ENCODE measurements at places on chromosomes 5 and 9.

DNA sequence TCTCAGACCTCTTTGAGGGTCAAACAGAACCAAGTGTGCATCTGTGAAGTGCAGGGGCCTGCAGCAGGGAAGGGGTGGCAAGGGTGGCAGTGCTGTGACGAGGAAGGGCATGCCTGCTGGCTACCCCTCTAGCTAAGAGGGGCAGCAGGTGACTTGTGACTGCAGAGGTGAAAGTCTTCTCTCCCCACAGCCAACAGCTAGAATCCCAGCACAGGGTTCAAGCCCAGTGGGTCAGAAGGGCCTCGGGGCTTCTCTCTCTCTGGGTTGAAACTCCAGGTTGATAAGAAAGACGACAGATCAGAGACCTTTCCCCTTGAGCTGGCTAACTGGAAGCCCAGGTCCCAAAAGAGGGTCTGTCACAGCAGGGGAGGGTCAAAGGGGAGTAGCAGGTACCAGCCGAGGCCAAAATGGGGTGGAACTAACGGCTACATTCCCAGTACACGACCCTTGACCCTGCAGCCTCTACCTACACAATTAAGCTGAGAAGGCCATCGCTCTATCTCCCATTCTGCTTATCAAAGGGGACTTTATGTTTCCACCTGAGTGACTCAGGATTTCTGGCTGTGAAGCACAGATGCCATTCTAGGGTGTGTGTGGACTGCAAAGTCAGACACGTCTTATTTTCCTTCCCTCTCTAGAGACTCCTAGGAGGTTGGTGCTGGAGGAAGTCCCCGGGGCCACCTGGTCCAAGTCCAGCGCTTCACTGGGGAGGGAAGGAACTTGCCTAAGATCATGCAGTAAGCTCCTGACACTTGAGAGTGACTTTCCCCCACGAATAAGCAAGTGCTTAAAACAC is 14.6 kb downstream of the ANKS6 start:
- DNase-seq = no peak

DNA sequence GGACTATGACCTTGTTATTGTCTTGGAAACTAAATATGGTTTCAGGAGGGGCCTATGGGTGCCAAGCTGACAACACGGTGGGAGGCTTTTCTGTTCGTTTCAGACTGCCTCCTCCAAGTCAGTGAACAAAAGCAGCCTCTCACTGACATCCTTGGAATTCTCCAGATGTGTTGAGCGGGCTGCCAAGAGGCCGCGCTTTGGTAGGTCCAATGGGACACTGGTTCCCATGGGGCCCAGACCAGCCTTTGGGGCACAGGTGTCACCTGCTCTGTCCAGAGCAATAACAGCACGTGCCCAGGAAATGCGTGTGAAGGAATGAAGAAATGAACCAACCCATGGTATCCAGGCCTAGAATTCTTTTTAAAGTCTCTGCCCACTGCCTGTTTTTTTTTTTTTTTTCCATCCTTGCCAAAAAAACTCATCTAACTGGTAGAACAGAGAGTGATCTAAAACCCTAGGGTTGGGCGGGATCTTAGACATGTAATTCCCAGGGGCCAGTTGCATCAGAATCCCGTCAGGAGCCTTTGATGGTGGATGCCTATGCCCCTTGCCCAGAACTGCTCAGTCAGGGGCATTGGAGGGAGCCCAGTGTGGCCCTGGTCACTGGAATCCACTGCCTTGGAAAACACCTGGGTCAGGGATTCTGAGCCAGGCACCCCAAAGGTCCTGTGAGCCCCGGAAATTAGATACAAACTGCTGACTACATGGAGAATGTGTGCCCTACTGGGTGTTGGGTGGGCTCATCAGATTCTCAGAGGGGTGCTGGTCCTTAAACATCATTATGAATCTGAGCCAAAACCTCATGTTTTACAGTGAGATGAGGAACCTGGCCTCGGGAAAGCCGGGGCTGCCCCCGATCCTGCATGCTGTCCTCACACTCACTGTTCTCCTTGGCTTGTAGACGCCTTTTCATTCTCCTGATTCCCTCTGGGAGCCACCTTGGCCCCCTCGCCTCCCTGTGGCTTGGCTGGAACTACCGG is 60.1 kb downstream of the GTF3C4 start:
- DNase-seq = no peak

- no peak for DNase-seq
Measured at GRCh38 chr9:127585161-127585819, 26.8 kb upstream of the STXBP1 start.

DNA sequence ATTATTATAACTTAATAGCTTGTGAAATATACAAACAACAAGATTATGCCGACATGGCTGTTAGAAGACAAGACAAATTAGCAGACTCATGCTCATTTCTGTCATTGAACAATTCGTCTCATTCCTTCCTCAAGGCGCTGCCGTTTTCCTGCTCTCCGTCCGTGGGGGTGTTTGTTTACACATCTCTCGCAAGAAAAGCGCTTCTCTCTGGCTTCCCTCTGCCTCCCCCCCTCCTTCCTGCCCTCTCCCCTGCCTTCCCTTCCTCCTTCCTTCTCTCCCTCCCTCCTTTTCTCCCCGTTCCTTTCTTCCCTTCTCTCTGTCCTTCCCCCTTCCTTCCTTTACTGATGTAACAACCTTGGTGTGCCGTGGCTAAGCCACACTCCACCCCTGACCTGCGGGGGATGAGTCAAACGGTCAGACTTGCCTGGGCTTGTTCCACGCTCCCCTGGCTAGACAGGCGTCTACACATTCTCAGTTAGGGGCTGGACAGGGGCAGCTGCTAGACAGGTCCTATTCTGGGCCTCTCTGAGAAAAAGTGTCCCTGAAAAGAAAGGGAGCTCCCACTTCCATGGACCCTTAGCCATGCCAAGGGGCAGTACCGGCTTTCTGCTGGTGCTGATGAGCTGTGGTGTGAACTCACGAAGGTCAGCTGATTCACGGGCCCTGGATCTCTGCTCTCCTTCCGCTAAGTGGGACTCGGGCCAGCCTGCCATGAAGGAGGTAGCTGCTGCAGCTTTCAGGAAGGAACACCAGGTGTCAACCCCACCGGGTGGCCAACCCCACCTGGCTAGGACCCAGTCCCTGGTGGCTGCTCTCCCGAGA is 32.0 kb upstream of the SPTLC1 start:
- DNase-seq = no peak

- no peak for DNase-seq
Measured at GRCh38 chr5:157308836-157309465, 43.0 kb downstream of the CYFIP2 start.

DNA sequence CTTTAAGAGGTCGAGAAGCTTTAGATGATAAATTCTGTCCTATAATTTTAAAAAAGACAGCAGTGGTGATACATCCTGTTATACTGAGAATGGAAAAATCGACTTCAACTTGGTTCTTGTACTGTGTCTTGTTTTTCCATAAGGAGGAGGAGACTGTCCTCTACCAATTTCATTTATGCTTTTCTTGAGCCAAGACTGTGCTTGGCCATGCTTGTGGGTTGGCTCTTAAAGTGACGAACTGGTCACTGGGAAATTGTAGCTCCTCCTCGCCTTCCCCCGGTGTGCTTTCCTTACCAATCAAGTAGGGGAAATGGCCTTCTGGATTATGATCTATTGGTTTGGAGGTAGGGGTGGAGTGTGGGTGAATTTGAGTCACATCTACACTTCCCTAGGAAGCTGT is 67.1 kb upstream of the HSPB3 start:
- no peak for DNase-seq

- DNase-seq = no peak
Measured at GRCh38 chr9:126406075-126406667, 79.5 kb downstream of the MVB12B start.

- DNase-seq = no peak
Measured at GRCh38 chr9:120736881-120737280, 22.6 kb upstream of the MEGF9 start.

- DNase-seq = no peak
Measured at GRCh38 chr5:133200256-133200655, 148.4 kb downstream of the HSPA4 start.

- no peak for DNase-seq
Measured at GRCh38 chr5:16592255-16592654, 24.5 kb downstream of the RETREG1 start.

- DNase-seq = peak; percentile 65
Measured at GRCh38 chr9:131395157-131396098, 1.5 kb downstream of the PRRC2B start.

GRCh38 chr5:128355961-128356360 is 182.1 kb downstream of the FBN2 start:
- no peak for DNase-seq

DNA sequence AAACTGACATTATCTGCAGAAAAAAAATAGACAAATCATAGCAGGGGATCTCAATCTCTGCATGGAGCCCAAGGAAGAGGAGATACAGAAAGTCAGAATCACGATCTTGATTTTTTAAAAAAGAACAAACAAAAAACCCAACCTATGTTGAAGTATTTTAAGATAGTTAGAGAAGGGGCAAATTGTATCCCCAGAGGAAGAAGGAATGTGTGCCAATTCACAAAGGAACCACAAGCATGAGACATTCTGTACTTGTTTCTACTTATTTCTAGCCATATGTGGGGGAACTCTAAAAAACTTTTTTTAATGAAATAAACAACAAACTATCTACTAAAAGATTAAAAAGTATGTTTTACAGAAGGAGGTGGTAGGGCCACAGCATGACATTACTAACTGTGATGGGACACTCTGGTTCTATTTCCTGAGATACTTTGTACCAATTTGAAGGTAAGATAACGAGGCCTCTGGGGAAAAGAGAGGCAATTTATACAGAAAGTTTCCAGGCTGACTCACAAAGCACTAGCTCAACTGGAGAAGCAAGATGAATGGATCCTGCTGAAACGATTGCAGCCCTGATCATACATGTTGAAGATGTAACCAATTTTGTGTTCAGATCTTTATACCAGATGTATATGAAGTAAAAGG is 22.5 kb downstream of the RANBP3L start:
- DNase-seq = no peak

DNA sequence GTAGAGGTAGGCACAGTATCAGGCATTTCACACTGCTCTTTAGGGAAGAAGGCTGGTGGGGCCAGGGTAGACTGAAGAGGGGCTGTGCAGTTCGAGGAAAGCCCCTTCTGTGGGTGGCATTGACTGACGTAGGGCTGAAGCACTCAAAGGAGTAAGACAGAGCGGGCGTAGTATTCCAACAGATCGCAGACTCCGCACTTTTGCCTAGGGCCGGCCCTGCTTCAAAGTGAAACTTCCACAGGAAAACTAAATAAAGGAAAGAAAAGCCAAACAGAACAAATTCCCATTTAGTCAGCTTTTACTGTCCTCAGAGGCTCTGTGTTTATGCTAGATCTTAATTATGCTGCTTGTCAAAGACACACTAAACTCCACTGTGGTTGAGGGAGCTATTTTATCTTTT is 493.0 kb upstream of the WWC1 start:
- no peak for DNase-seq

GRCh38 chr5:9063615-9064245 is 482.1 kb downstream of the SEMA5A start:
- DNase-seq = no peak

DNA sequence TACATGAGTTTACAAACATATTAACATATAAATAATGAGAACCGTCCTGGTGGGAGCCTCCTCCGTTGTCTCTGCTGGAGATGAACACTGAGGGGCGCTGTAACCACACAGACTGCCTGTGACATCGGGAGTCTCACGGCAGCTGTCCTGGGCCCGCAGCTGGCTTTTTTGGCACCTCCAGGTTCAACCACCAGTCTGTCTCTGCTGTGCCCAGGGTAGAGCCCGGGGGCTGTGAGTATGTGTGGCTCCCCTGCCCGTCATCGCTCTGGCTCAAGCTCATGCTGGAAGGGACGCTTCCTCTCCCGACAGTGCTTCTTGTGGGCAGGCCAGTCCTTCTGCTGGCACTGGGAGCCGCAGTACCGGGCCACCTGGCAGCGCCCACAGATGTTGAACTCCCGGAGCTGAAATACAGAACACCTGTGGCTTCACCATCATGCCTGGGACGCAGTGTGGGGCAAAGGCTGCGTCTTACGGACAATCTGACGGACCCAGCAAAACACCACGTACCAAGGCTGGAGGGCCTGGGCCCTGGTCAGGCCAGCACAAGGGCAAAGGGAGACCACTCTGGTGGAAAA is 3.6 kb upstream of the DPH7 start:
- no peak for DNase-seq

GRCh38 chr9:89246840-89247239 is 64.2 kb upstream of the CKS2 start:
- DNase-seq = no peak

GRCh38 chr5:147547730-147548129 is 37.9 kb upstream of the DPYSL3 start:
- DNase-seq = no peak

GRCh38 chr9:136975644-136976043 is 1.7 kb upstream of the PTGDS start:
- DNase-seq = no peak

- DNase-seq = no peak
Measured at GRCh38 chr5:109529520-109529919, 119.7 kb upstream of the PJA2 start.

DNA sequence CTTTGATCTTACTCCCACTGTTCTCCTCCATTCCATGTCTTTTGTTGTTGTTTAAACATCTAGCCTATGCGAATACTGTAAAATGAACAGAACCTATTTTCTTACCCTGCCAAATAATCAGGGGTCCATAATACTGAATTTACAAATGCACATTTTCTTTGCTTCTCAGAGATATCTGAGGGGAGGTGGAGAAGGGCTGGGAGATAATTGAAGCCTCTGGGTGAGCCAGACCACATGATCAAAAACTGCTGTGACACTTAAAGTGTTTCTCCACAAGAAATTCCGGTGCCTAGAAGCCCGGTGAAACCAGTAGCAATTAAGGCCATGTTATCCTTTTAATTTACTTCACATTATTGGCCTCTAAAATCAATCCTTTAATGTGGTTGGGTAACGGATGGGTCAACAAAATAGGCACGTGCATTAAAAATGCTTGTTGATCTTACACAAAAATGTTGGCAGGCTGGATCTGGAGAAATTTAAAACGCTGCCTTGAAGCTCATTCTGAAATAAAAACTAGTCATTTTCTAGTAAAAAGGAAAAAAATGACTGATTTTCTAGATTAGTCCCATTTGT is 10.8 kb downstream of the SEMA6A start:
- no peak for DNase-seq

DNA sequence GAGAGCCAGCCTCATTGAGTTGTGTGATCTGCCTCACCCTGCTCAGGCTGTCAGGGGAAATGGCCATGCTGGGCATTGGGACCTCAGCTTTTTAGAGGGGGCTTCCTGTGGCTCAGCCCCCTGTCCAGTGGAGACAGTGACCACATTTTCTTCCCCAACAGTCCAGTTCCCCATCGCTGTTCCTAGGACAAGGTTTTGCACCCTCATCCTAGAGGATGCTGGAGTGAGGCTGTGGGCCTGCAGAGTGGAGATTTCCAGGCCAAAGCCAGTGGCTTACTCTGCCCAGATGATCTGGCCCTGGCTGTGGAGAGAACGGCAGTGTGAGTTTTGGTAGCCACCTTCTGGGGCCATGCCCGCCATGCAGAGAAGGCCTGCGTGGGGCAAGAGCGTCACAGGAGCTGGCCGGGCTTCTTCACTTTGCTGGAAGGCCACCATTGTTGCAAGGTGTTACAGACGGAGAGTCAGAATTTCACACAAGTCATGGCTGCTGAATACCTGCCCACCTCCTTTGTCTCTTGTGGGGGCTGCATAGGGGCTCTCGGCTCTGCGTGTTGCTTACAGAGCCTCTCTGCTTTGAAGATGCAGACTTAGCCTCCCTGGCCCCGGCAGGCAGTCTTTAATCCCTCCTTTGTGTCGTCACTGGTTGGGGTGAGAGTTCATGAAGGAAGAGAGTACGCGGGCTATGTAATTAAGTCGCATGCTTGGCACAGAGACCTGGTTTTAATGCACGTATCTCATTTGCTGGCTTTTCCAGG is 35.2 kb upstream of the PITX1 start:
- DNase-seq = no peak

GRCh38 chr9:106084702-106085101 is 390.4 kb downstream of the TMEM38B start:
- no peak for DNase-seq
